ENCODE measurements at places on chromosomes 2 and 18.

DNA sequence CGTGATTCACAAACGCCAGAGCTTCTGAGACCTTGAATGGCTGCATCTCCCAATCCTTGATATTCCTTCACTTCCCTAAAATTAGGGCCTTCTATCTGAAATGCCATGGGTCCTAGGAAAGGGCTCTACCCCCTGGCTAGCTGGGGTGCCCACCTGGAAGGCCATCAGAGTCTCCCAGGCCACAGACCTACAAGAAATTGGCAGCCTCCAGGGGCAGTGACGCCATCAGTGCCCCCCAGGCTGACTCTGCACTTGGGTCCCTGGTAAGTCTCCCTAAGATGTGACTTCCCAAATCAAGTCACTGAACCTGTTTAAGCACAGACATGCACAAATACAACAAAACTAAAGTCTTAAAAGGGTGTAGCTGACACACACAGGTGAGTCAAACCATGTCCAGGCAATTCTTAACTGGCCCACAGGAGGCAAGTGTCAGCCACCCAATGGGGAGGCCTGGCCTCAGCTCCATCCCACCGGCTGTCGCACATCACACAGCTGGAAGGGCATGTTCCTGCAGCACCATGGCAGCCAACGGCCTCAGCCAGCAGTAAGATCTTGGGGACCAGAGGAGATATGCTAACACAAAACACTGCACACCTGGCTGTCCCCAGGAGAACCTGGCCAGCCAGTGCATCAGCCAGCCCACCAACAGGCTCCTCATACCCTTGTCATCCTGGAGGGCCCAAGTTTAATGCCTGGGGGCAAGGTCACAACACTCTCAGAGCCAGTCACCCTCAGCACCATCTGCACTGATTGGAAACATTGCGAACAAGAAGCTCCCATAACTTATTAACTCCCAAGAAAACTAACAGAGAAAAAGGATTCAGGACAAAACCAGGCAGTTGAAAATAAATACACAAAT is 5.2 kb downstream of the PARD6G start:
- no peak for DNase-seq

DNA sequence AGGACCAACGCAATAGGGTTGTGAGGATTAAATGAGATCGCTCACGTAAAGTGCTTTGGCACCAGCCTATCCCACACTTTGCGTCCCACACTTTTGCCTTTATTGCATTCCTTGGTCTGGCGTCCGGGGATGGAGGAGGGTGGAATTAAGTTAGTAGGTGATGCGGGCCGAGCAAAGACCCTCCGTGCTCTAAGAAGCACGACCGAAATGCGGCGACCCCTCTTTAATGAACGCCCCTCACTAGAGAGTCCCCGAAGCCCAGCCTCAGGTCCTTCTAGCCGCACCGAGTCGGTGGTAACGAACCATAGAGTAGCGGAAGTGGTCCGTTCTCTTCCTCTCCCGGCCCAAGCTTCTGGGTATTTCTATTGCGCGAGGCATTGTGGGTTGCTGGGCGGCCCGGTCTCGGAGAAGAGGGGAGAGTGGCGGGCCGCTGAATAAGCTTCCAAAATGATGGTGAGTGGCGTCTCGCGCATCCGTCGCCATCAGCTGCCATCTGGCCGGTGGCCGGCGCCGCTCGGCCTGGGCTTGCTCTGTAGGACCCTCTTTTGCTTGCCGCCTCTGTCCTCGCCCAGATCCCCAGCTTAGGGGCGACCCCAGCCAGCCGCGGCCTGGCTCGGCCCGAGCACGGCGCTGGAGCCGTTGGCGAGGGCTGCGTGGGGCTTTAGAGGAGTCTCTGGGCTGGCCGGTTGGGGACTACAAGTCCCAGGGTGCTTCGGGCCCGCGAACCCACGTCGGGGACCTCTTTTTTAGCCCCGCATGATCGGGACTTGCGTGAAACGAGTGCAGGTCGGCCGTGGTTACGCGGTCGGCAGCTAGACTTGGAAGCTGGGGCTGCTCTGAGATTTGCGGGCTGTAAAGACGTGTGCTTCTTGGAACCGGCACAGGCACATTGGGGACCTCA is at the start of gene CCT7:
Gene CCT7, plus strand, starts transcription at position 377 of the 901 bp plus-strand sequence. Its CDS starts 71 bp downstream, at position 448.
- peak; percentile 69 for DNase-seq

GRCh38 chr18:55610506-55610905 is 22.5 kb upstream of the TCF4 start:
- DNase-seq = no peak

DNA sequence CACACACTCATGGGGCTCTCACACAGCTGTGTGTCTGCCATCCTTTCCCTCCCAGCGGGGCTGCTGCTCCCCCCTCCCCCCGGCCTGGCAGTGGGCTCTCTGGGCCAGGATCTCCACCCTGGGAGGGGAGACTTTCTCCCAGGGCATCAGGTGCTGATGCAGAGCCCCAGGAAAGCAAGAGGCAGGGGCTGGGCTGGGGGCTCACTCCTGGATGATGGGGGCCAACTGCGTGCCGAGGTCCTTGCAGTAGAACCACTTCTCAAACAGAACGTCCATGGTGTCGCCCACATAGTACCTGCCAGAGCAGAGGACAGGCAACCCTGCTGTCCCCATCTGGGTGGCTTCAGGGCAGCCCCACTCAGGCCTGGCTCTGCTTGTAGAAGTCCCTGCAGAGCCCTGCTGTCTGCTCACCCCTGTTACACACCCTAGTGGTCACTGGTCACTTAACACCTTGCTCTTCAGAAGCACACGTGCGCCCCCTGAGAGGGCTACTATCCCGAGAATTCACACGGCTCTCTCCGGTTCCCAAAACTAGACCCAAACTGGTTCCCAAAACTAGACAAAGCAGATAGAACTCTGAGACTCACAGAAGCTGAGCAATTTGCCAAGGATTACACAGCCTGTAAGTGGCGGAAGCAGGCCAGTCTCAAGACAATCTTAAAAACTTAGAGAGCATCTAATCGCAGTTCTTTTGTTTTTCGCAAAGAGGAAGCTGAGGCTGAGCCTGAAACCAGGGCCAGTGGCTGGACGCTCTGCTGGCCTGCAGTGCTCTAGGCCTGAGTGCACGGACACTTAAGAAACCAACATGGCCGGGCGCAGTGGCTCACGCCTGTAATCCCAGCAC is 6.6 kb upstream of the OXER1 start:
- DNase-seq = no peak

DNA sequence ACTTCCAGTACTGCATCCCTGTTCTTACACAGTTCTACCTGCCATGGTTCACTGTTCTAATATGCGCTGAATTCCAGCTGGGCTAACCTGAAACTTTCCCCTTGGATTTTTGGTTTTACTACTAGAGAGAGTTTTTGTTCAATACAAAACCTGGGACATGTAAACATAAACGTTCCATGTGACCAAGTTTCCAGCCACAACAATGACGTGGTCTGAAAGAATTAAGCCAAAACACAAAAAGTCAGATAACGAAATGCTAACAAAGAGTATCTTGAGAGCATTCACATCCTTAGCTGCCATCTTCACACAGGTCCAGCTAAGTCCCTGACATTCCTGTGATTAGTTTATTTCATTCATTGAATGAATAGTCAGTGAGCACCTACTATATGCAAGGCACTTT is 467.0 kb upstream of the PKDCC start:
- no peak for DNase-seq

DNA sequence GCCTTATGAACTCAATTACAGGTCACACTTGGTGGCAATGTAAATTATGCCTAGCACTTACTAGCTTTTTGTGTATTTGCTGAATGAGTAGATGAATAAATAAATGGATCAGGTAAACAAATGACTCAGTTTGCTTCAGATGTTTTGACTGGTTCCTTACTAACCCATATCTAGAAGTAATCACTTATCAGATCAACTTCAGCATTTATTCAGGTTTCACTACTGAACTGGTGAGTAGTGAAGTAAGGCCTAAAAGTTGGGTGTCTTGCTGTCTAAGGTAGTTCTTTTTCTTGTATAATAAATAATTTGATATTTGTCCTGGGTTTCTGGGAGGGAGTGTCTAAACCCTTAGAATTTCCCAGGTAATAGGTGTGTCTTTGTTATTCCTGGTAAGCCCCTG is 205.0 kb downstream of the UXS1 start:
- no peak for DNase-seq

DNA sequence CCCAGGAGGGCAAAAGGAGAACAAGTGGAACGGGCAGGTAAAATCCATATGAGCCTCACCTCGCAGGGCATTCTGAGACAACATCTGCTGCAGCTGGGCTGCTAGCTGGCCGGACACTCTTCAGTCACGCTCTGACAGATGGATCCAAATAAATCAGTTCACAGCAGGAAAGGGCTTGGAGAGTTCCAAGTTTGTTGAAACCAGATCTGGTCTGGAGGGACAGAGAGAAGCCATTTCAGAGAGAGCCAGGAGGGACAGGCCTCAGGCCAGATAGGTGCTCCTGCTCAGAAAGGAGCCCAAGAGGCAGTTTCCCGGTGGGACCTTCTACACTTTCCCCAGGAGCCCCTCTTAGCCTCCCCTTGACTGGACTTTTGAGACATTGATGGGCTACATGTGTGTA is 28.2 kb upstream of the TNP1 start:
- DNase-seq = no peak

- DNase-seq = no peak
Measured at GRCh38 chr18:34431042-34431441, 206.3 kb upstream of the NOL4 start.
